ENCODE measurements at places on chromosomes 4 and X.

GRCh38 chr4:182320580-182320979 is 77.4 kb downstream of the TENM3 start:
- DNase-seq = no peak

GRCh38 chr4:122163301-122163700 is 11.2 kb downstream of the BLTP1 start:
- DNase-seq = no peak

DNA sequence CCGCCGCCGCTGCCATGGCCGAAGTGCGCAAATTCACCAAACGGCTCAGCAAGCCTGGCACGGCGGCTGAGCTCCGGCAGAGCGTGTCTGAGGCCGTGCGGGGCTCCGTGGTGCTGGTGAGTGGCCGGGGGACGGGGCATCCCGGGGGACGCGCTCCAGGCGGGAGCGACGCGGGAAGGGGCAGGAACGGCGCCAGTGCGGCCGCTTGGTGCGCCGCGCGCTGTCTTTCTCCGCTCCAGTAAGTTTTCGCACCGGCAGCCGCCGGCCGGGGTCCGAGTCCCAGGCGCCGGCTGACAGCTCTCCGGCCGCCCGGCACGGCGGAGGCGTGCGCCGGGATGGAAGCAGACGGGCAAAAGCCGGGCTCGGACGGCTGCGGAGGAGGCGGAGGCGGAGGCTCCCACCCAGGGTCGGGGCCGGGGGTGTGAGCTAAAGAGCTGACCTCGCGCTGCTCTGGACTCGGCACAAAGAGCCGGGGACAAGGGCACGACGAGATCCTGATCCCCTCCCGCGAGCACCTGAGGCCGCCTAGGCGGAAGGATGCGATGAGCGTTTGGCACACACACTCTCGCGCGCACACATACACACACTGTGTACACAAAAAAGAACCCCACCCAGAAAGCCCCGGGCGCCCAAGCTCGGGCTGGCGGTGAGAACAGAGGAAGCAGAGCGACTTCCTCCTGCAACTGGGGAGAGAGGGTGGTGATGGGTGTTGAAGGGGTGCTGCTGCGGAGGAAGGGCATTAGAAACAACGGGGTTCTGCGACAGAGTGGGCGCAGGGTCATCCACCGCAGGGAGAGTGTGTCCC is 545 bp downstream of the DOCK11 start:
- peak; percentile 86 for DNase-seq

DNA sequence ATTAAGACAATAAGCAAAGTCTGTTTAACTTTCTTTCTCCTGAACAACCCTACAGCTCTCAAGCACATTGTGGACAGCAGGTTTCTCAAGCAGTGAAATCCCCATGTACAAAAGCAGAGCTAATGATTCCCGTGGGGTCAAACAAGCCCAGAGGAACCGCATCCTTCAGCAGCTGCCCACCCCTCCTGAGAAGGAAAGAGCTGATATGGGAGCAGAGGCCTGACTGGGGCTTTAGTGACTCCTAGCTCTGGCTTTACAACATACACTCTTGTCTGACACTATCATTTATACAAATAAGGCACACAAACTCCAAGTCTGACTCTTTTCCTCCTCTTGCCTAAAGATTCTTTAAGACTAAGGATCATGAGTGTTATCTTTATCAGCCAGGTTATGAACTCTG is 32.8 kb downstream of the HDAC8 start:
- DNase-seq = no peak

- no peak for DNase-seq
Observed at GRCh38 chrX:38214551-38215531, 5.8 kb downstream of the SRPX start.
